ENCODE measurements at places on chromosomes 1 and 21.

GRCh38 chr1:240739754-240740153, 127.8 kb upstream of the GREM2 start:
- DNase-seq: no peak

GRCh38 chr1:91799159-91799558, 86.8 kb downstream of the TGFBR3 start:
- no peak for DNase-seq

DNA sequence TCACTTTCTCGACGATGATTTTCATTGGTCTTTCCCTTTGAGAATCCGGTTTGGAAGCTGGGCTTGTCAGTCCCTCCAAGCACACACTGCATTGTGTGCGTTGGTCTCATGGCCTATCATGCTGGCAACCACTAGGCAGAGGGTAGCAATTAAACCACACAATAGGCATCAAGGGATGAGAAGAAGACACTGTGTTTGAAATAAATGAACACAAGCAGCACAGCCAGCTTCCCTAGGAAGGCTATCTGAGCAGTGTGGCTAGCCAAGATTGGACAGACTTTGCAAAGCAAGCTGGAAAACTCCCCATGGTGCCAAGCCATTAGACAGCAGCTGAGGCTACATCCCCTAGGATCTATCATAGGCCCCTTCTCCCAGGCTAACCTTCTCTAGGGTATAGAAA, 288.7 kb downstream of the NUF2 start:
- no peak for DNase-seq

- no peak for DNase-seq
Observed at GRCh38 chr1:972726-973458, 6.6 kb downstream of the PLEKHN1 start.

DNA sequence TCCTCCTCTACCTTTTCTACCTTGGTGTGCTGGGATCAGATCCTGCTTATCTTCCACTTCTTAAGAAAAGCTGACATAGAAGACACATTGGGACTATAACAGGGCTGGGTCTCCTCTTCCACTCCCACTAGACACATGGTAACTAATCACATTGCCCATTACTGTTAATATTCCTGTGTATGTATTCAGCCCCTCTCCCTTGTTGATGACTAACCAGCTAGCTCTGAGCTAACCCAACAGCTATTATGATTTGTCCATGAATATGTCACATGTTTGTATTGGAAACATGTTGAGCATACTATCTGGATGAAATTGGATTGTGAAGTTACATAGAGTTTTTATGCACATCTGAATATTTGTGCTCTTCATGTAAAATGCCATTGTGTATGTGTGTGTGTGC, 52.9 kb downstream of the MPZL1 start:
- no peak for DNase-seq

- DNase-seq: no peak
Observed at GRCh38 chr1:228062812-228063211, 19.7 kb upstream of the ARF1 start.

GRCh38 chr1:230308039-230308438, 118.1 kb downstream of the PGBD5 start:
- DNase-seq: peak; percentile 59

GRCh38 chr1:231950331-231951128, 323.9 kb downstream of the DISC1 start:
- DNase-seq: no peak

- peak; percentile 73 for DNase-seq
Observed at GRCh38 chr1:47751996-47752451, 245.2 kb downstream of the TRABD2B start.

GRCh38 chr1:174875306-174875705, 124.4 kb upstream of the CACYBP start:
- DNase-seq: no peak

- DNase-seq: no peak
Observed at GRCh38 chr1:240217403-240217802, 125.7 kb downstream of the FMN2 start.

DNA sequence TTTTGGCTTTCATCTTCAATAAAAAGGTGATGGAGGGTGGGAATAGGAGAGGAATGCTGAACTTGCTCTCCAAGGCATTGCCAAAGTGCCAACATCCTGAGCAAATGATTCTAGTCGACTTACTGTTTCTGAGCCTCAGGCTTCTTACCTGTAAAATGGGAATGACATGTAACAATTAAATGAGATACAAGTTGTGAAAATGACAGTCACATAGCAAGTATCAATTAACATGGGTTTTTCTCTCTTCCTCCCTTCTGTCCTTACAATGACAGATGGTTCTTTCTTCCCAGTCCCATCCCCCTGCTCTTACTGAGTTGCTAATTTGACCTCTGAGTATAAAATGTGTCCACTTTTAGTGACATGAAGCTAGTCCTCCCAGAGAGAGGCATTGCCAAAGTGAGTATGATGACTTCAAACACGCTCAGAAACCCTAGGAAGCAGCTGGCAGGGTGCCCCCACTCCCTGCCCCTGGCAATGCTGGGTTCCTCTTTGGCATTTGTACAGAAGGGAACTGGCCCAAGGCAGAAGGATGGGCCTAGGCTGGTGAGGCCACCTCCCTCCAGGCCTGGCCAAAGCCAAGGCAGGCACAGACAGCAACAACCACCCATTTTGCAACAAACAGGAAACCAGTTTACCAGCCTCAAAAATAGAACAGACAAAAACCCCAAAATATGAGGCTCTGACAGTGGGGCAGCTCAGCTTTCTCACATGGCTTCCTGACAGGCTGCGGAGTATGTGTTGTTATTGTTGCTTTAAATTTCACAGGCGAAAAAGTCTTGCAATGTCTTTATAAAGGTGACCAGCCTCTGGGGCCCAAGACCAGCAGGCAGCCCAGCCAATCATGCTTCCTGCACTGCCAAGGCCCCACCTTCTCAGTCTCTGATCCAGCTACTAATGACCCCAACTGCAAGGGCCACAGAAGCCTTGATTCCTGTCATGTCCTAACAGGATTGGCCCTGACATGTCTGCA, 115.9 kb downstream of the HIVEP3 start:
- DNase-seq: no peak

- DNase-seq: no peak
Observed at GRCh38 chr1:20735581-20736111, 3.1 kb upstream of the SH2D5 start.

DNA sequence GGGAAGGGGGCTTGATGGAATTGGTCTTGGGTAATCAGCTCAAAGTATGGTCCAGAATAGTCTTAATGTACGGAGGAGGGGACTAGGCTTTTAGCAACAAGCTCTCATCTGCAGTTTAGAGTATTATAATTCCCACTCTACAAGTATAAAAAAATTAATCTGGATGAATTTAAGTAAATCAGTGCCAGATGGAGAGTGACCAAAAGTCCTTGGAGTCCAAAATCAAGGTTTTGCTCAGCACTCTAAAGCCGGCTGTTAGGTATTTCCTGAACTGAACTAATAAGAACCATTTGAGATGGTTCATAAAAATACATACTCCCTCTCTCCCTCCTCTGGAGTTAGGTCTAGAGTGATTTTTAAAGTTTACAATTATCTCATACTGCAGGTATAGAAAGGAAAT, 23.7 kb downstream of the GLUL start:
- DNase-seq: no peak

- DNase-seq: no peak
Observed at GRCh38 chr21:21025742-21026141, 27.5 kb downstream of the NCAM2 start.

DNA sequence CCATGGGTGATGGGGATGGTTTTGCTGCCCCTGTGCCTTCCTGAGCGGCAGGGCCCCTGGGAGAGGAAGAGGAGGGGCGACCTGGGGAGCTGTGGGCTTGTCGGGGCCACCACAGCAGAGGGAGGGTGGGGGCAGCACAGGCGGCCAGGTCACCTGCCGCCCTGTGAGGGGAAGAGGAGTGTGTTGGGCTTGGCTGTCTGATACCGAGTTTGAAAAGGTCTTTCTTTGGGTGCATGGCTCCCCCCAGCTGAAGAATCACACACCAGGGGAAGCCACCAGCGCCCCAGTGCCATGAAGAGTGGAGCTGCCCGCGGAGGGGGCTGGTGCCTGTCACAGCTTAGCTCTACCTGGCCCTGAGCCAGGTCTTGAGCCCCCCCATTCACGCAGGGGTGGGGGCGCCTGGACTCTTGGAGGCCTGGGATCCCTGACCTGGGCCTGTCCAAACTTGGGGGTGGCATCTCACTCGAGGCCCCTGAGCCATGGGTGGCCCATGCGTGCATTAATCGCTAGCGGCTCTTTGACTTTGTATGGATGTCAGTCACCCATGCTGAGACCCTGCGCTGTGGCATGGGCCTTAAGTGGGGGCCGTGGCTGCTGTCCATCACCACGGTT, 26.4 kb downstream of the CSTB start:
- DNase-seq: no peak

GRCh38 chr1:57040811-57041210, 75.0 kb upstream of the C8B start:
- DNase-seq: no peak

GRCh38 chr1:156697481-156697880, 7.9 kb downstream of the CRABP2 start:
- no peak for DNase-seq

- DNase-seq: no peak
Observed at GRCh38 chr1:172390683-172391551, 29.6 kb upstream of the C1orf105 start.

GRCh38 chr1:210412240-210412639, 83.5 kb downstream of the HHAT start:
- DNase-seq: no peak

- DNase-seq: peak; percentile 70
Observed at GRCh38 chr1:158035976-158036583, 42.6 kb downstream of the KIRREL1 start.

GRCh38 chr1:231605149-231606100, 21.2 kb upstream of the DISC1 start:
- no peak for DNase-seq

DNA sequence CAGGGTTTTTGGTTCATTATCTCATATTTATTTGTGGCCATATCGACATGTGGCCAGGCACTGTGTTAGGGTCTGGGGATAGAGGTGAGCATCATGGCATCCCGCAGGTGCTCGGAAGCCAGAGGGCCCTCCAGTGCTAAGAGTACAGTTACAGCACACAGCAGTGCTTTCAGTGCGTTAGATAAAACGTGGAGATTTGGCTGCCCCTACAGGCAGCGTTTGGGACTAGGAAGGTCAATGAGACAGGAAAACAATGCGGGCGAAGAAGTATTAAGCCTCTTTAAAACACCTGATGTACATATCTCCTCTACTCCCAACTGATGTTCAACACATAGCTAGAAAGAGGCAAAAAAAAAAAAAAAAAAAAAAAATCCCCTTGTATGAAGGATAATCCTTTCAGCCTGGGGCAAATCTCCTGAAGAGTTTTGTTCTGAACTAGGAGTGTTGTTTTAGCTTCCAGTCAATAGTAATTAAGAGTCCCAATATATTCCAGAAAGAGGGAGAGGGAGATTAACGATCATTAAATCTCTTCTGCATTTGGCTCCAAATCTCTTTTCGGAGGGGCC, 80.1 kb downstream of the CAPZB start:
- no peak for DNase-seq

DNA sequence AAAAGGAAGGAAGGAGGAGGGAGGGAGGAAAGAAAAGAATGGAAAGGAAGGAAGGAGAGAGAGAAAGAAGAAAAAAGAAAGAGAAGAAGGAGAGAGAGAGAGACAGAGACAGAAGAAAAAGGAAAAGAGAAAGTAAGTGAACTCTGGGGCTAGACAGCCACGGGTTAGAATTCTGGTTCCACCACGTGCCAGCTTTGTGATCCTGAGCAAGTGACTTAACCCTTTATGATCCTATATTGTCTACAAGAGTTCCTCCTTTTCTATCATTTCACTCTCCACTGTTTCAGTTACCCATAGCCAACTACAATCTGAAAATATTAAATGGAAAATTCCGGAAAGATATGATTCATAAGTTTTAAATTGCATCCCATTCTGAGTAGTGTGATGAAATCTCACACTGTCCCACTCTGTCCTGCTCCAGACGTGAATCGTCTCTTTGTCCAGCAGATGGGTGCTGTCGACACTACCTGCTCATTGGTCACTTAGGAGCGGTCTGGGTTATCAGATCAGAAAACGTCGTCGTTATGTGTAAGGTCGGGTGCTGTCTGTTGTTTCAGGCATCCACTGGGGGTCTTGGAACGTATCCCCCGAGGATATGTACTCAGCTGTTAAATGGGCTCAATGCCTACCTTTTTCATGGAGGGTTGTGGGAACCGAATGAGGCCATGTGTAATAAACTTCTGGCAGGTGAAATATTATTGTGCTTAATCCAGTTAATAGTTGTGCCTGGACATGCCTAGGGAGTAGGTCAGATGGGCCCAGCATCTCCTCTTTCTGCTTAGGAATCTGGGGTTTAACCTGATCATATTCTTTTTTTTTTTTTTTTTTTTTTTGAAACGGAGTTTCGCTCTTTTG, 19.1 kb downstream of the TMEM51 start:
- DNase-seq: no peak

- no peak for DNase-seq
Observed at GRCh38 chr1:204087893-204088528, 15.1 kb downstream of the SOX13 start.

- DNase-seq: no peak
Observed at GRCh38 chr1:181206979-181207790, 118.7 kb downstream of the IER5 start.

- no peak for DNase-seq
Observed at GRCh38 chr1:63714482-63714760, 59.4 kb upstream of the ROR1 start.

- no peak for DNase-seq
Observed at GRCh38 chr1:199116488-199116887, 477.6 kb downstream of the PTPRC start.

DNA sequence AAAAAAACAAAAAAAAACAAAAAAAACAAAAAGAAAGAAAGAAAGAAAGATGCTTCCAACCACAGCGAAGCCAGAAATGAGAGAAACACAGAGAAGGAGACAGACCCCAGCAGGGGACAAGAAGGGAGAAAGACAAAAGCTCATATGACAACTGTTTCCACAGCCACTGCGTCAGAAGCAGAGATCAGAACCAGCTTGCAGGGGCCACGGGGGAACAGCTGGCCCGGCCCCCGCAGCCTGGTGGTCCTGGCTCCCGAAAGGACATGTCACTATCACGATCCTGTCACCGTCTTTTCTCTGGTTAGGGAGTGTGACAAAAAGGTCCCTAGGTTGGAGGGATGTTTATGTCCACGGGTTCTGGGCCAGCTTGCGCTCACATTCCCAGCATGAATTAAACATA, 60.7 kb downstream of the ACOT7 start:
- DNase-seq: no peak

DNA sequence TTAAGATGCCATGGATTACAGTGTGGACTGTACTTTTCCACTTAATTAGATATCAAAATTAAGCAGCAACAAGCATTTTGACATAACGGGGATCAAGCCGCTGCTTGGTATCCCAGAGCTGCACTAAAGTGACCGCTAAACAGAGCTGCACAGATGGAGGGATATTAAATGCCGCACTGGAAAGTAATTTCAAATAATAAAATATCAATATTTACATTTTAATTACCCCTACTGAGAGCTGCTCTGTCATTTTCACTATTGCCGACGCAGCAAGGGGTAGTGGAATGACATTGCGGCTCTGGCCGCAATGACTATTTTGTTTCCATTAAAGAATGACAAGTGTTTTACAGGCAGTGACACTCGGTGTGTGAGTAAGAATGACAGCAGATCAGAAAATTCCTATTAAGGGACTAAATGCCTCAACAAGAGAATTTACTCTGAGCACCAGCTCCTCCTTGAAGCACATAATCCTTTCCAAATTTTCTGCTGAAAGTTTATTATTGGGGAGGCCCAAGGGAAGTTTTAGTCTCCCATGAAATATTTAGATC, 109.1 kb upstream of the USH2A start:
- no peak for DNase-seq

GRCh38 chr1:71298633-71299032, 217.8 kb upstream of the ZRANB2 start:
- DNase-seq: no peak
